ENCODE measurements at places on chromosomes 5 and 9.

DNA sequence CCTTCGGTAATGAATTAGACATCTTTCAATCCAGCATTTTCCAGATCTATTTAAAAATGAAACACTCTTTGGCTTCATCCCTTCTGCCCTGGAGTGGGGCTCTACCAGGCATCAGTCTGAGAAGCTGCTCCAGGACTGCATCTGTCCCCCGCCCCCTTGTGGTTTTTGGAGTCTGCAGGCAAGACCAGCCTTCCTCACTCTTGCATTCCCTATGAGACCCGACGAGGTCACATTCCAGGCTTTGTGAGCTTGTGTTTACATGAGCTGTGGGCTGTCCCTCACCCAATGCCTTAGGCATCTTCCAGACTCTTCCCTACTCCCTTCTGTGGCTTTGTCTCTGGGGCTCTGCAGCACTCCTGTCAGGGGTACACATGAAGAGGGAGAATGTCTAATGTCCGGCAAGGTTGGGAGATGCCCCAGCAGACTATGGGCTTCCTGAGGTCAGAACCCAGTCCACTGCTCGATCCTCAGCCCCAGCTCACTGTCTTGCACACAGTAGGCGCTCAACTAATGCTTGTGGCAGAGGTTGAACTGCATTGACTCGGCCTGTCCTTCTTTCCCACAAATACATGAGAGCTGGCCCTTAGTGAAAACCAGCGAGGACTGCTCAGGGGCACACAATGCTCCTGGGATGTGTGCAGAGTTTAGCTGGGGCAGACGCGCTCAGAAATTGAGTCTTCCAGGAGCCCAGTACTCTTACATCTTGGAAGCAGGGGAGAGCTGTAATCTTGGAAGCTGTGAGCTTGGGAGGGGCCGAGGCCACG lies 11.7 kb upstream of the GADD45G start:
- no peak for DNase-seq

DNA sequence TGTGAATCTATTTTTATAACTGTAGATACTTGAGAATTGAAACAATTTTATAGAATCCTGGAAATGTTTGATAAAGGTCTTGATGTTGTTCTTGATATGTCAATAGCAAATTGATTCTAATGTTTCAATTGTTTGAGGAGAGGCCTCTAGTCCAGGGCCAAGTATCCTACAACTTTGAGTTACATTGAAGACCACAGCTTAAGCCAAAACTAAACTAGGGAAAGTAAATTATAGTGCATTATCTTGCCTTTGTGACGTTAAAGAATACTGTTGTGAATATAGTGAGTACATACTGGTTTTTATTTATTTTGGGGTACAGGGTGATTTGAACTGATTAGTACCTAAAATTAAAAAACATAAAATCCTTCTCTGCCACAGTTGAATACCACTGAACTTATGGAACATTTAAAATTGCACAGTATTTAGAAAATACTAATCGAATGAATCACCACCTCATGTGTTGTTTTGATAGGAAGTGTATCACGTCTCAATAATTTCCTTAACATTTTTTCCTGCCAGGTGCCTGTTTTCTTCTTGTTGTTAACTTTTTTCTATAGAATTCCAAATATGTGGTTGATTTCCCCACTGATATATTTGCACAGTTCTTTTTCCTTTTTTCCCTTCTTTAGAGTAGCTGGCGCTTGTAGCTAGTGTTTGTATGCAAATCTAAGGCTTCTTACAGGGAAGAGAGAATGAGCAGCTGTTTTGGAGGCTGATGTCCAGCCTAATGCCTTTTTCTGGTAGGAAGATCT lies 12.5 kb downstream of the ARHGEF28 start:
- no peak for DNase-seq

- no peak for DNase-seq
These were observed 328.2 kb downstream of the TUSC1 start for GRCh38 chr9:25350011-25350410.

DNA sequence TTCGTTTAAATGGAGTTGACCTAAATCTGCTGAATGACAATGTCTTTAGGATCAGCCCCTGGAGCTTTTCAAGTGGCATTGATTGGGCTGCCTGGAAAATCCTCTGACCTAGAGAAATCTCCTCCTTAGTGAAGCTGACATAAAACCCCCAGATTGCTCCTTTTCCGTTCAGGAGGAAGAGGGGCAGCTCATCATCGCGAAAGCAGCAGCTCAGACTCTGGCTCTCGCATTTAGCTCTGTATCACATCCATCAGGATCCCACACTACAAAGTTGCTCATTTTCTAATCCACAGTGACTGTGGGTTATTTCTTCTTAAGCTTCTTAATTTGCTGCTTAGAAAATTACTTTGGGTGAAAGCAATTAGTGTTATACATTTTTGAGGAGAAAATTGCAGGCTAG lies 373.7 kb downstream of the ENC1 start:
- DNase-seq: no peak

GRCh38 chr5:176606032-176606431 lies 3.9 kb downstream of the GPRIN1 start:
- no peak for DNase-seq

DNA sequence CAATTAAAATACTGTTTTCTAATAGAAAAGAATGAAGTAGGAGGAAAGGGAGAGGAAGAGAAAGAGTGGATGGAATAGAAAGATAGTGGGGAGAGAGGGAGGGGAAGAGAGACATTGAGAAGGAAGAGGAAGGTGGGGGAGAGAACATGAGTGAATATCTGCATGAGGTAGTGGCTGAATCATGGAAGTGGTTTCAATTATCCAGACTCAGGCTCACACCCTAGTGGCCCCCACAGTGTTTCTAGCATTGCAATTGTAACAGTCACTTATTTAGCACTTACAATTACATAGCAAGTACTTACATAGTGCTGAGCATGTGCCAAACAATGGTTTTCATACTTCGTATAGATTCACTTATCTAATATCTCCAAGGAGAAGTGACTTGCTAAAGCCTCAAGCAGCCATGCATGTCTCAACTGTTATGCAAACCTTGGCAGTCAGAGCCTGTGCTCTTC lies 72.7 kb downstream of the CAST start:
- no peak for DNase-seq

DNA sequence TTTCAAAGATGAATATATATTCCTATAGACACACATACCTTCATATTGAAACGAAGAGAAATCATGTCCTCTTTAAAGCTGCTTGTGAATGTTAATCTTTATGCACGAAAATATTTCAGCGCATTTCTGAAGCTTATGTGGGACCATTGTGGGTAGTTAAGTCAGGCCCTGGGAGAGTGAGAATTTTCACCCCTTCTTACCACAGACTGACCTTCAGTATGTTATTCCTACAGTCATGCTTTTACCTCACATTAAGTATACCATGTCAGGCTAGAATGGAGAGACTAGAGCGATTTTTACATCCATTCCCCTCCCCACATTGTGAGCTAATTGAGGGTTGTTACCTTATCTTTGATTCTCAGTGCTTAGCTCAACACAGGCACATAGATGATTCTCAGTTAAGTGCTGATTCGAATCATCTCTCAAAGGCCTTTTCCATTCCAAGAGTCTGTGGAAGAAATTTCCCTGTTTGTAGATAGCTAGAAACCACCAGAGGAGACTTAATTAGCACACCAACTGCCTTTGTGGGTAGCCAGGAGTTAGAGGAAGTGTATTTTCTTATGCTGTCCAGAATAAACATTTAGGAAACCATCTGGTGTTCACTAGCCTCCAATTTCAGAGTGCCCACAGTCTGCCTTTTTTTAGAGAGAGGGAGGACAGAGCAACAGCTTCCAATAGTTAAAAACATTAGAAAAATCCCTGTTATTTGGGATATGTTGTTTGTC lies 110.5 kb downstream of the MEGF10 start:
- DNase-seq: no peak

GRCh38 chr9:116837018-116837989 lies 150.2 kb downstream of the TRIM32 start:
- no peak for DNase-seq

DNA sequence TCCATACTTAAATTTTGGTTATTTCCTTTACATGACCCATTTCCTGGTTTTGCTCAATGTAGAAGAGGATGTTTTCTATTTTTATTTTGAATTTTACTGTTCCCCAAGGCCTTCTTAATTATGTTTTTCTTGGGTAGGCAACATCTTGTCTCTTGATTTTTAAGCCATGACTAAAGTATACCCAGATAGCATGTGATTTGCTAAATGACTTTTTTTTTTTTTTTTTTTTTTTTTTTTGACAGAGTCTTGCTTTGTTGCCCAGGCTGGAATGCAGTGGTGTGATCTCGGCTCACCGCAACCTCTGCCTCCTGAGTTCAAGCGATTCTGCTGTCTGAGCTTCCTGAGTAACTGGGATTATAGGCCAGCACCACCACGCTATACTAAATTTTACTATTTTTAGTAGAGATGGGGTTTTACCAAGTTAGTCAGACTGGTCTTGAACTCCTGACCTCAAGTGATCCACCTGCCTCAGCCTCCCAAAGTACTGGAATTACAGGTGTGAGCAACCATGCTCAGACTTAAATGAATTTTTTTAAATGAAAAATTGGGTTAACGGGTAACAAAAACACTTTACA lies 198.6 kb upstream of the DAB2 start:
- no peak for DNase-seq

DNA sequence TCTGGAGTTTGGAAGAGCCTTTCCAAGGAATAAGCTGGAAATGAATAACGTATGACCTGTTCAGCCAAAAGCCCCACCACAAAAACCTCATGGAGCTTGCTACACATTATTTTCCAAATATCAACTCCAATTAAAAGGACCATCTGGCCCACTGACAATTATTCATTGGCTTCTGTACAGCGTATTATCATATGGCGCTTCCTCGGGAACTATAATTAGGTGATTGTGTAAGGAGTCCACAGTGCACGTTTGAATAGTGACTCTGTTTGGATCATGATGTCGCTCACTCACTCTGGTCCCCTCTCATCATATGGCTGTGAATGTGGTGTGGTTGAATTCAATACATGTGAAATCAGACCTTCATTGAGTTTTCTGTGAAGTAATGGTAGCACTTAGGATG lies 52.1 kb downstream of the GDNF start:
- no peak for DNase-seq

GRCh38 chr9:109903515-109904138 lies 123.6 kb downstream of the PALM2AKAP2 start:
- DNase-seq: peak; percentile 41

GRCh38 chr5:153777681-153778581 lies 260.8 kb downstream of the FAM114A2 start:
- DNase-seq: no peak

Data from activated CD4-positive, alpha-beta T cell treated with anti-CD3 and anti-CD28 coated beads for 24 hours (primary cell).